ENCODE measurements at places on chromosomes 6 and 20.

GRCh38 chr6:339480-339879, 47.2 kb downstream of the DUSP22 start:
- no peak for DNase-seq

GRCh38 chr6:30037182-30037788, 23.8 kb upstream of the POLR1H start:
- DNase-seq: no peak

- DNase-seq: no peak
These were observed 68.1 kb upstream of the SNRPB2 start for GRCh38 chr20:16661756-16662155.

- DNase-seq: no peak
These were observed 163.7 kb downstream of the DTNBP1 start for GRCh38 chr6:15499125-15499524.

DNA sequence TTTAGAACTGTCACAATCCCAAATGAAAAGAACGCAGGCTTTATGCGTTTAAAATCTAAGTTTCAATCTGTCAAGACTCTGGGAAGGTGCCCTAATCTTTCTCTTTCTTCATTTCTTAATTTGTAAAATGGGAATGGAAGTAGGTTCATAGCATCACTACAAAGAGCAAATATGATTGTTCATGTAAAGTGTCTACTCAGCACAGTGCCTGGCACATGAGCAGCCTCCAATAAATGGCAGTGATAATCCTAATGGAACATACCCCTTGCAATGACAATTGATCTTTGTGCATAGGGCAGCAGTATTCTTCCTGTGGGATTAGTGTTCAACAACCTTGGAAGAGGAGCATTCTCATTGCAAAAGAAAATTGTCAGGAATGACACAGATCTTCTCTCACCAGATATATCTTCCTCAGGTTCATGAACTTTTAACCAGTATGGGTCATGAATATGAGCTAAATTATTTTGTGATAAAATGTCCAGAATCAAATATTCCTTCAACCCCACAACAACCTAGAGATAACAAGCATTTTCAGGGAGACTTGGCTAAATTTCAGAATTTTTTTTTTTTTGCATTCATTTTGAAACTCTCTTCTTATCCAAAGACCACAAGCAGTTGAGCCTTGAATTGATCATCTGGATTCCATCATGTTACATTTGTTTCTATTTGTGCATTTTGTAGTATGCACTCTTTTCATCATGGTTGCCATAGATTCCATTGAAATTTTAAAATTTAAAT, 149.1 kb downstream of the TBX18 start:
- DNase-seq: no peak

DNA sequence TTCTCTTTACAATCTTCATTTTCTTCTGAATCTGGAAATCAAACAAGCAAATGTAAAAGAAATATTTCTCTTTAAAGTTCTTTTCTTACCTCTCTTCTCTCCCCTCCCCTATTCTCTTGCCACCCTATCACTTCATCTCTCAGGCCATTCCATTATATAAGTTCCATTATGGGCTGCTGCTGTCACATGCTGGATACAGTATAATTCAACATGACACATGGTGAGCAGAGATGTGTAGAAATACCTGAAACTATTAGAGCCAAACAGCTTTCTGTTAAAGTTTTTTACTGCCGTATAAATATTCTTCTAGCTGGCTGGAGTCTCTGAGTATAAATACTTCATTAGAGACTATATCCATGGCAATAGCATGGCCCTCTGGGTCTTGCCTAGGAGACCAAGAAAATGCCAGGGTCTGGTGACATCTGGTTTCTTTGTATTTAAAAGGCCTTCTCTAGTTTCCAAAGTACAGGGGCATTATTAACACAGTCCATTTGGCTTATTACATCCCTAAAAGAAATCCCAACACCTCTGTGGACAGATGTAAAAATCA, 139.6 kb downstream of the TFAP2B start:
- DNase-seq: no peak
